Head of caudate nucleus (tissue), 42 donors: ENCODE measurements at places on chromosomes 7 and 10.

GRCh38 chr10:43056568-43057011 lies 20.3 kb upstream of the RET start:
- DNase-seq: no peak

- no peak for DNase-seq
Measured at GRCh38 chr7:113338071-113338696, 219.8 kb upstream of the SMIM30 start.

DNA sequence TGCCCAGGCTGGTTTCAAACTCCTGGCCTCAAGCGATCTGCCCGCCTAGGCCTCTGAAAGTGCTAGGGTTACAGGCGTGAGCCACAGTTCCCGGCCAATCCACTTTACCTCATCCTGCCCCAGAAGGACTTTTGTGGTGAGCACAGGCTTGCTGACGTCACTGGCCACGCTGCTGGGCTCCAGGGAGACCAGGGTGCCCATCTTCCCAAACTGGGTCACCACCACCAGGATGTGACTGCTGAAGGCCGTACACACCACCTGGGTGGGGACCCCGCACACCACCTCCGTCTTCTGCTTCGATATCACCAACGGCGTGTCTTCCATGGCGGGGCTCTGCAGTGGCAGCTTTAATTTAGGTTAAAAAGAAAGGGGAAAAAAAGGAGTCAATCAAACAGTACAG lies 816 bp downstream of the PSMG3 start:
- DNase-seq: no peak

GRCh38 chr10:102714621-102715455 lies at the start of gene SFXN2:
Gene SFXN2 (plus strand): TSS chr10:102714636. CDS start chr10:102726637, 12,001 bp downstream.
- peak; percentile 65 for DNase-seq

DNA sequence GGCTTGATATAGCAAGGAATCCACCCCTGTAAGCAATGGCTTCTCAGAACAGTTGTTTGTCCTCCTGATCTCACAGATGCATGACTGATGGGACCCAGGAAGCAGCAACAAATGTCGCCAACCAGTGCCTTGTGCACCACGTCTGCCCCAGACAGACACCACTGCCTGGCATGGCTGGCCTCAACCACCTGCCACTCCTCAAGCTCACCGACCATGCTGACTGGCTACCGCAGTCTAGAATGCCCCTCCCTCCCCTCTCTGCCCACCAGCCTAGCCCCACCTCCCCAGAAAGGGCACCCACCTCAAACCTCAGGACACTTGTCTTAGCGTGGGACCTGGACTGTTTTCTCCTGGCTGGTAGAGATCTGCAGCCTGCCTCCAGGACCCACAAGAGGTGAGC lies 24.0 kb downstream of the LRRC20 start:
- DNase-seq: no peak
